Small intestine (tissue), 16 donors: ENCODE measurements at places on chromosomes 1 and 21.

DNA sequence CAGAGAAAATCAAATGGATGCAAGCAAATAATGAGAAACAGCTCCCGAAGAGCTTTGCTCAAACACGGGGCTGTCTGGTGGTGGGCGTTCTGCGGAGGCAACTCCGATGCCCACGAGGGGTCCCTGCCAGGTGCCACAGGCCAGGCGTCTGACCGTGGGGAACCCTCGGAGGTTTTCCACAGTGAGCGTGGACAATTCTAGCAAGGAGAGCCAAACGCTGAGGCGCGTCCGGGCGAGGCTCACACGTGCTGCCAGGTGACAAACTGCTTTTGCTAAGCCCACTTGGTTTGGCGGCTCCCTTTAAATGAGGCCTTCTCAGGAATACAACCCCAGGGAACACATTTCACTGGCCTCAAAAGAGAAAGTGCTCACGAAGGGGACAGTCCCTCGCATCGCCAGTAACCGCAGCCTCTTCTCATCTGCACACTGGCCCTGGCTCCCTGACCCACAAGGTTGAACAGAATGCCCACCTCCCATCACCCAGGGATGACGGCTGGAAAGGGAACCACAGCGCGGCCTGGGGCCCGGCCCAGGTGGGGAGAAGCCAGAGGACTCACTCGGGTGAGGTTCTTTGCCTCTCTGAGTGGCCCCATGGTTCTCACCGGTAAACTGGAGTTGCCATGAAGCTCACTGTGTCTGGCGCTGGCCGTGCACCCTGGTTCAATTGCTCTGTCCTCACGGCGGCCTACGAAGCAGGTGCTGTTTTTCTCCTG, 97.4 kb downstream of the PRDM16 start:
- H3K27ac ChIP-seq: no peak overlapping the region
- DNase-seq: no peak
- H3K27me3 ChIP-seq: no peaks in the 10 kb centered on the region
- H3K36me3 ChIP-seq: no peaks in the 10 kb centered on the region
- H3K4me3 ChIP-seq: no peak overlapping the region

GRCh38 chr1:159838715-159839114, 12.0 kb downstream of the SLAMF8 start:
- peaks cover 18% of the 10 kb centered on the region for H3K36me3 ChIP-seq
- no peaks in the 10 kb centered on the region for H3K27me3 ChIP-seq
- H3K27ac ChIP-seq: no peak overlapping the region
- H3K4me1 ChIP-seq: no peaks in the 10 kb centered on the region
- H3K4me3 ChIP-seq: no peak overlapping the region
- no peak for DNase-seq

DNA sequence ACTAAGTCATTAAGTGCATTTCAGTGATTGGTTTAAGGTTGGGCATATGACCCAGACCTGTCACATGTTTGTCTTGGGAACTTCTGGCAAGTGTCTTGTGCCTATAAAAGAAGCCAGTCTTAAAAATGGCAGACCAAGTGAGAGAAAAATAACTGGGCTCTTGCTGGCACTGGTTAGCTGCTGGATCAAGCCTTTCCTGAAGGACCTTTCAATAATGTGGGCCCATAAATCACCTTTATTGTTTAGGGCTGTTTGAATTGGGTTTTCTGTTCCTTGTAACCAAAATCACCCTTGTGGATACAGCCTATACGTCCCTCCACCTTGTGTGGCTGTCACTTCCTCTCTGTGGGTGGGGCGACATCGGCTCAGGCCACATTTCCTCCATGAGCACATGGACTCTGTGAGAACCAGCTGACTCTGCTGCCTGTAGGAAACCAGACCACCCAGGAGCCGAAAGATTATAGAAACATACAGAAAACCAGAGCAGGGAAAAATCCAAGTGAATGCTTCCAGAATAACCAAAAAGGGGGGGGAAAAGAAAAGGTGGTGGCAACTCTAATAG, 25.6 kb upstream of the WNT4 start:
- H3K4me3 ChIP-seq: no peak overlapping the region
- H3K36me3 ChIP-seq: no peaks in the 10 kb centered on the region
- H3K4me1 ChIP-seq: no peaks in the 10 kb centered on the region
- DNase-seq: no peak
- H3K27me3 ChIP-seq: no peaks in the 10 kb centered on the region

- no peak for DNase-seq
- no peaks in the 10 kb centered on the region for H3K36me3 ChIP-seq
- no peaks in the 10 kb centered on the region for H3K4me1 ChIP-seq
- H3K27me3 ChIP-seq: no peaks in the 10 kb centered on the region
Observed at GRCh38 chr1:244760471-244760870, 75.0 kb upstream of the COX20 start.

- peaks cover 20% of the 10 kb centered on the region for H3K4me1 ChIP-seq
- H3K36me3 ChIP-seq: no peaks in the 10 kb centered on the region
- no peak overlapping the region for H3K4me3 ChIP-seq
- peak; percentile 31 for DNase-seq
- no peaks in the 10 kb centered on the region for H3K27me3 ChIP-seq
Observed at GRCh38 chr1:61152469-61153105, 70.2 kb downstream of the NFIA start.
